Progenitor cell of endocrine pancreas (in vitro differentiated cells): ENCODE measurements at places on chromosomes 2 and 18.

DNA sequence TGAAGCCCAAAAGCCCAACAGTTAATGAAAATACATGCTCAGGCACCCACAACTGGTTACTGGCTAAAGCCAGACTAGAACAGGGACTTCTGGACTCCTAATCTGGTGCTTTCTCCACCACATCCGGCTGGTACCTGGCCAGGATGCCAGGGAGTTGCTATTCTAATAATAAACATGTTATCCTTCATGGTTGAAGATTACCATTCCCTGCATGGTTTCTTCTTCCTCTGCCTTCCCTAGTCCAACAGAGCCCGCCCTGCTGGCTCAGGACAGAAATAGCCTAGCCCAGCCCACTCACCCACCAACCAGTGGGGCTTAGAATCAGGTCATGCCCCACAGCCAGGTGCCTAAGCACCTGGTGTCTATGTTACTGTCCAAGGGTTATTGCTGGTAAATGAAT lies 184.2 kb downstream of the TMEM247 start:
- H3K4me3 ChIP-seq: no peak overlapping the region
- no peak for DNase-seq
- H3K27me3 ChIP-seq: no peaks in the 10 kb centered on the region
- no peaks in the 10 kb centered on the region for H3K36me3 ChIP-seq

- H3K4me3 ChIP-seq: no peak overlapping the region
- no peak overlapping the region for H3K27ac ChIP-seq
- no peak for DNase-seq
- no peaks in the 10 kb centered on the region for H3K4me1 ChIP-seq
Observed at GRCh38 chr2:150517951-150518680, 30.6 kb upstream of the RND3 start.

- DNase-seq: no peak
- H3K27ac ChIP-seq: no peak overlapping the region
- no peaks in the 10 kb centered on the region for H3K4me1 ChIP-seq
- H3K27me3 ChIP-seq: no peaks in the 10 kb centered on the region
Observed at GRCh38 chr2:68721482-68722101, 13.0 kb upstream of the ARHGAP25 start.

DNA sequence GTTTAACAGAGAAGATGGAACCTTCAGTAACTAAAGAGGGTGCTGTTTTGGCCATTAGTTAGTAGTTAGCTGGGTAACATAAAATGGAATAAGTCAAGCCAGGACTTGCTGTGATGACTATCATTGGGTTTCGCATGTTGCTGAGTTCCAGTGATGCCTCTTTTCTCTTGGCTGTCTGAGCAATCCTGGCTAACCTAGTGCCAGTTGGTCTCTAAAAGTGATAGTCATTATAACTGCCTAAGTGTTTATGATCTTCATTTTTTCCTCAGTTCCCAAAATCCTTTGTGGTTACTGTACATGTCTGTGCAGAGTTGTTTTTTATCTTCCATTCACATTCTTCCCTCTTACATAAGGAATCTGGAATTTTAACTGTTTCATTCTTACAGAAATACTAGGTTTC lies 33.4 kb downstream of the WDR43 start:
- no peaks in the 10 kb centered on the region for H3K4me1 ChIP-seq
- H3K36me3 ChIP-seq: peaks cover 38% of the 10 kb centered on the region
- DNase-seq: no peak
- no peaks in the 10 kb centered on the region for H3K27me3 ChIP-seq
- H3K4me3 ChIP-seq: no peak overlapping the region
- peak overlapping the region; percentile 58 for H3K27ac ChIP-seq

- H3K4me1 ChIP-seq: peaks cover 11% of the 10 kb centered on the region
- no peak overlapping the region for H3K27ac ChIP-seq
- H3K36me3 ChIP-seq: no peaks in the 10 kb centered on the region
- no peak for DNase-seq
- H3K27me3 ChIP-seq: no peaks in the 10 kb centered on the region
Observed at GRCh38 chr2:149885946-149886345, 298.4 kb upstream of the MMADHC start.

- DNase-seq: no peak
- no peaks in the 10 kb centered on the region for H3K4me1 ChIP-seq
- no peaks in the 10 kb centered on the region for H3K36me3 ChIP-seq
- H3K27ac ChIP-seq: no peak overlapping the region
- H3K27me3 ChIP-seq: no peaks in the 10 kb centered on the region
Observed at GRCh38 chr2:171547256-171547655, 25.0 kb downstream of the CYBRD1 start.

GRCh38 chr2:23449413-23449812 lies 64.4 kb downstream of the KLHL29 start:
- no peaks in the 10 kb centered on the region for H3K36me3 ChIP-seq
- no peak overlapping the region for H3K27ac ChIP-seq
- H3K4me3 ChIP-seq: no peak overlapping the region
- peaks cover 10% of the 10 kb centered on the region for H3K27me3 ChIP-seq
- peaks cover 3% of the 10 kb centered on the region for H3K4me1 ChIP-seq

- H3K4me3 ChIP-seq: no peak overlapping the region
- no peak for DNase-seq
- H3K36me3 ChIP-seq: no peaks in the 10 kb centered on the region
- no peaks in the 10 kb centered on the region for H3K4me1 ChIP-seq
Observed at GRCh38 chr18:47280121-47280520, 28.7 kb upstream of the SKOR2 start.

GRCh38 chr18:10401521-10401920 lies 52.9 kb upstream of the APCDD1 start:
- H3K36me3 ChIP-seq: no peaks in the 10 kb centered on the region
- no peak for DNase-seq
- H3K4me3 ChIP-seq: no peak overlapping the region
- peaks cover 25% of the 10 kb centered on the region for H3K27me3 ChIP-seq
- H3K4me1 ChIP-seq: peaks cover 8% of the 10 kb centered on the region

DNA sequence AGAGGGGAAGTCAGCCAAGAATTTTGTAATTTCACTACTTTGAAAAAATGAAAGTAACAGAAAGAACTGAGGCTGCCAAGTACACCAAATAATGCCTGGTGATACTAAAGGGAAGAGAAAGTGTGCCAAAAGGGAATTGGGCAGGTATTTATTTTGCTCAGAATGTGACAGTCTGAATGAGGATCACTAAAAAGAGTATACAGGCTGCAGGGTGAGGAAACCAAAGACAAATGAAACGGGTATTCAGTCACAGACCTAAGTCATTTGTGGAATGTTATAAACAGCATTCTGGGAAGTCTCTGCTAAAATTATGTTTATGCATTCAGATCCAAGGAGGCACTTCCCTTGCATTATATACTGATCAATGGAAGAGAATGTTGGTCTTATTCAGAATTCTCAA lies 418.6 kb upstream of the SLC39A10 start:
- DNase-seq: no peak
- no peak overlapping the region for H3K27ac ChIP-seq
- H3K4me3 ChIP-seq: no peak overlapping the region
- no peaks in the 10 kb centered on the region for H3K36me3 ChIP-seq

GRCh38 chr2:186497928-186498327 lies 11.9 kb downstream of the ZC3H15 start:
- H3K27ac ChIP-seq: no peak overlapping the region
- no peak for DNase-seq
- H3K4me1 ChIP-seq: peaks cover 6% of the 10 kb centered on the region
- H3K36me3 ChIP-seq: peaks cover 11% of the 10 kb centered on the region

GRCh38 chr2:163719331-163719730 lies 16.5 kb downstream of the FIGN start:
- no peak overlapping the region for H3K4me3 ChIP-seq
- no peak for DNase-seq
- H3K36me3 ChIP-seq: no peaks in the 10 kb centered on the region
- H3K4me1 ChIP-seq: peaks cover 14% of the 10 kb centered on the region

DNA sequence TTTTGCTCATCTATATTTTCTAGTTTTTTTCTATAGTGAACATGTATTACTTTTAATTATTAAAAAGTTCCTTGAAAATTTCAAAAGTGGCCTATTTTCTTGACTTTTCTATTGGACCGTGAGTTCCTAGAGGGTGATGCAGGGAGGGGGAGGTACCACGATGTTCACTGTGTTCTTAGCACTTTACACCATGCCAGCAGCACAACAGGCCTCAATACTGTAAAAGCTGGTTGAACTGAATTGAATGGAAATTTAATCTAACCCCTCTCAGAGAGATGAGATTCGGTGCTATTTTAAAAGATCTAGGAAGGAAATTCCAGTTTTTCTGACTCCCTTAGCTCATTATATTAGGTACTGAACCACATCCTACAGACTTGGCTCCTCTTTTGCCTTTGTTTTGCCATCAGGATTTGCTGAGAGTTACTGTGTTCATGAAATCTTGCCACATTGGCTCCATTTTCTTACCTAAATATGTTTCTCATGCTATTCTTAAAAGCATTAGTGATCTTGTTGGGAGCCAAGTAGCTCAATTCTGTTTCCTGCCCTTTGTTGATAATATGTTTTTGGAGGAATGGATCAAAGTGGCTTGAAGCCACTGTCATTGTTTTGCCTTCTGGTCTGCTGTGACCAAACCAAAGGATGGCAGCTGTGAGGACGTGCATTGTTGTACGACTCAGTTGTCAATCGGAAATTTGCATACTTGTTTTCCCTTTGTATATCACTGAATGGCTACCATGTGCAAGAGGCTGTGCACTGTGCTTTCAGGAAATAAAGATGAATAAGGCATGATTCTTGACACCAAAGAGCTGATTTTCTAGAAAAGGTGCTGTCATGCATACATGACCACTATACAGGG lies 25.3 kb downstream of the MYO1B start:
- DNase-seq: no peak
- H3K27me3 ChIP-seq: no peaks in the 10 kb centered on the region
- no peaks in the 10 kb centered on the region for H3K36me3 ChIP-seq
- H3K4me3 ChIP-seq: no peak overlapping the region
- peaks cover 19% of the 10 kb centered on the region for H3K4me1 ChIP-seq

- no peak overlapping the region for H3K27ac ChIP-seq
- H3K4me3 ChIP-seq: no peak overlapping the region
- peaks cover 2% of the 10 kb centered on the region for H3K36me3 ChIP-seq
- DNase-seq: no peak
Observed at GRCh38 chr2:172819943-172820342, 84.3 kb downstream of the RAPGEF4 start.

DNA sequence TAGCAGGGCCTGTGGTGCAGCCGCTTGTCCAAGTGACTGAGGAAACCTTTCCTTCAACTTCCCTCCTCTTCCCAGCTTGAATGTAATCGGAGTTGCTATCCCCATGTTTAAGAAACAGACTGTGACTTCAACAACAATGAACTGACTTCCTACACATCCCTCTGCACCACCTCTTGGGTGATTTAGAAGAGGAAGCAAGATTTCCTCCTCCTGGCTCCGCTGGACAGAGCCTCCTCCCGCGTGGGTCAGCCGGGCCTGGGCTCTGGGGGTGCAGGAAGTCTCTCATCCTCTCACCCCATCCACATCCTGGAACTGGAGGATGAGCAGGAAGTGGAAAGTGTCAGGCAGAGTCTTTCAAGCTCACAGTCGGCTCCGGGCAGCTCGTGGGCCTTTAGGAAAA lies 84.3 kb downstream of the GATA6 start:
- peaks cover 18% of the 10 kb centered on the region for H3K27me3 ChIP-seq
- peaks cover 6% of the 10 kb centered on the region for H3K4me1 ChIP-seq
- no peaks in the 10 kb centered on the region for H3K36me3 ChIP-seq

- peaks cover 10% of the 10 kb centered on the region for H3K27me3 ChIP-seq
- H3K4me3 ChIP-seq: no peak overlapping the region
- H3K36me3 ChIP-seq: no peaks in the 10 kb centered on the region
- DNase-seq: no peak
Observed at GRCh38 chr2:48709096-48710034, 46.2 kb downstream of the LHCGR start.

GRCh38 chr2:102190430-102191107 lies 3.7 kb downstream of the IL1RL2 start:
- H3K36me3 ChIP-seq: no peaks in the 10 kb centered on the region
- H3K4me1 ChIP-seq: peaks cover 11% of the 10 kb centered on the region
- peaks cover 26% of the 10 kb centered on the region for H3K27me3 ChIP-seq
- H3K27ac ChIP-seq: peak overlapping the region; percentile 30
- no peak overlapping the region for H3K4me3 ChIP-seq
- no peak for DNase-seq

DNA sequence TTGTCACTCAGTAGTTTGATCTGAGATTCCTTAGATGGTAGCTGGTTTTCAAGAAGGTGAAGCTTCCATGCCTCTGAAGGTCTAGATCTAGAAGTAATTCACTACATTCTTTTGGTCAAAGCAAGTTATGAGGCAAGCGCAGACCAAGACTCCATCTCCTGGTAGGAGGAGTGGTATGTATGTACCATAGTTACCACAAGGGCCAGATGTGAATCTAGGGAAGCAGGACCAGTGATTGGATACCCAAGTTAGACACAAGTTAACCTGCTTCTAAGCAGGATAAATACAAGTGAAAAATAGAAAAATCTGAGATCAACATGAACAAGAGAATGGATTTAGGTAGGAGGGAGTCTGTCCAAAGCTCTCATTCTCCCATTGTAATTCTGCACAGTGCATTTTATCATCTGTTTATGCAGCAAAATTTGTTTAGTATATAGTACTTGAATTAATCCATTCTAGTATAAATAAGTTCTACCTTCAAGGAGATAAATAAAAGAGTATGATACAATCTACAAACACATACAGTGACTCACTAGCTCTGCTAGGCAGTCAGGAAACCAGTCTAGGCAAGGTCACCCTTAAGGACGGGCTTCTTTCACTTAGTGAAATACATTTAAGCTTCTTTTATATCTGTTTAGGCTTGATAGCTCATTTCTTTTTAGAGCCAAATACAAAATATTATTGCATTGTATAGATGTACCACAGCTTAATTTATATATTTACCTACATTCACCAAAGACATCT lies 14.2 kb upstream of the DOCK10 start:
- H3K36me3 ChIP-seq: no peaks in the 10 kb centered on the region
- no peaks in the 10 kb centered on the region for H3K4me1 ChIP-seq
- H3K27me3 ChIP-seq: no peaks in the 10 kb centered on the region
- no peak for DNase-seq
- H3K27ac ChIP-seq: no peak overlapping the region

GRCh38 chr2:99865818-99866676 lies 276.3 kb downstream of the AFF3 start:
- H3K4me1 ChIP-seq: peaks cover 7% of the 10 kb centered on the region
- no peak overlapping the region for H3K4me3 ChIP-seq
- no peaks in the 10 kb centered on the region for H3K36me3 ChIP-seq
- DNase-seq: no peak

GRCh38 chr18:41617647-41618046 lies 337.4 kb upstream of the PIK3C3 start:
- H3K4me1 ChIP-seq: peaks cover 16% of the 10 kb centered on the region
- H3K27me3 ChIP-seq: no peaks in the 10 kb centered on the region
- H3K36me3 ChIP-seq: peaks cover 3% of the 10 kb centered on the region
